ENCODE measurements at places on chromosomes 2 and 18. TPM values are rescaled to one million over a fixed set of nuclear protein-coding genes. Genes with fewer than 3 reads are reported as not detected.

- DNase-seq, result peak; percentile 40
- no peaks in the 10 kb centered on the region for H3K36me3 ChIP-seq
- peak overlapping the region; percentile 98 for H3K27ac ChIP-seq
- peaks cover 7% of the 10 kb centered on the region for H3K4me1 ChIP-seq
- peak overlapping the region; percentile 95 for H3K4me3 ChIP-seq
- no peaks in the 10 kb centered on the region for H3K27me3 ChIP-seq
These were observed 511 bp downstream of the MOB4 start for GRCh38 chr2:197516393-197516761.

DNA sequence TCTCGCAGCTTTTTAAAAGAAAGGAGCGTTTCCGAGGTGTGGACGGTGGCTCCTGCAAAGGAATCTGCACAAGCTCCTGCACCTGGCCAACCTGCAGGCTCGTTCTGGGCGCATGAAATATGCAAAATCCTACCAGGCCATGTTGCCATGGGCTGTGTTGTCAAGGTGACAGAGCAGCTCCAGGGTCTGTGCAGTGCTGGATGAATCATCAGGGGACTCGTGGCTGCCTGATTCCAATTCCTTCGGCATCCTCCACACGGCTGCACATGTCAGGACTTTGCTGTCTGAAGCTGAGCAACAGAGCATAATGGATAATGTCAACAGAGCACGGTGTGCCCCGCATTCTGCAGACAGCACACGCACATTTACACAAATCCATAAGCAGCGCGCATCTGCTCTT is 120.5 kb downstream of the EIPR1 start:
- no peak overlapping the region for H3K4me3 ChIP-seq
- no peak for DNase-seq
- H3K4me1 ChIP-seq, result peaks cover 16% of the 10 kb centered on the region
- no peak overlapping the region for H3K27ac ChIP-seq

DNA sequence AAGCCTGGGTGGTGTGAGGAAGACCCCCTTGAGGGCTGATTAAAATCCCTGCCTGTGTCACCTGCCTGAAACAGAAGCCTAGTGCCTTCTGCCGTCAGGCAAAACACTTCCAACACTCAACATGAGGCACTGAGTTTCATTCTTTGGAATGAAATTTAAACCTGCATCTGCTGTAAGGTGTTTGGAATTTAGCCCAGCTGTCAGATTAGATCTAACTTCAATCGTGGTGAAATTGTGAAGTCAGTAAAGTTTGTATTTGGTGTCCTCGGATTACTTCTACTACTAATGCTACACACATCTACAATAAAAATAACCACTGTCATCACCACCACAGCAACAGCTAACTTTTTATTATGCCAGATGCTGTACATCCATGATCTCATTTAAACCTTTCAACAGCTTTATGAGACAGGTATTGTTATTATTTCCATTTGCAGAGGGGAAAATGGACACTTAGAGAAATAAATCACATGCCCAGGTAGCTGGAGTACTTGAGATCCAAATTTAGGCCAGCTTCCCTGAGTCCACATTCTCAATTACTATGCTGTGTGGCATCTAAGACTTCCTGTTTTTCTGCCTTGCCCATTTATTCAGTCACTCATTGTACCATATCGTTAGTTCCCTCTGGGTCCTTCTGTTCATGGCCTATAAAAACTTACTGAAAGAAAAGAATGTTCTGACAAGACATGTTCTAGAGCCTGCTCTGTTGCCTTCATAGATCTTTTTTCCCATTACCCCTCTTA is 98.2 kb upstream of the GCFC2 start:
- no peaks in the 10 kb centered on the region for H3K27me3 ChIP-seq
- no peak overlapping the region for H3K4me3 ChIP-seq
- DNase-seq, result no peak
- no peaks in the 10 kb centered on the region for H3K4me1 ChIP-seq
- H3K27ac ChIP-seq, result no peak overlapping the region

The RBM44 gene
- total RNA-seq, result 0.89 TPM

The ANXA4 gene
- total RNA-seq, result 101 TPM

GRCh38 chr2:143891879-143892308 is 628.0 kb downstream of the ZEB2 start:
- no peak overlapping the region for H3K27ac ChIP-seq
- no peak overlapping the region for H3K4me3 ChIP-seq
- no peaks in the 10 kb centered on the region for H3K36me3 ChIP-seq
- no peak for DNase-seq

The FAM110C gene
- total RNA-seq, result 14.2 TPM

The SRD5A2 gene
- not detected for total RNA-seq

DNA sequence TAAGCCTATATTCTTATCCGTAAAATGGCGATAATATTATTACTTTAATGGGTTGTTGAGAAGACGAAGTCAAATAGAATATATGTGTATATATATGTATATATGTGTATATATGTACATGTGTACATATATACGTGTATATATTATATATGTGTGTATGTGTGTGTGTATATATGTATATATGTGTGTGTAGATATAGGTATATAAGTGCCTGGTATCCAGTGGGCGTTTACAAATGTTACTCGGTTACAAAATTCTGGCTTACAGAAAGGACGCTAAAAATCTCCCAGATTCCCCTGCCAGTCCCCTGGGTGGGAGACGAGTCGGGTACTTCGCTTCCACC is 295 bp upstream of the MTX2 start:
- H3K4me3 ChIP-seq, result peak overlapping the region; percentile 82
- no peaks in the 10 kb centered on the region for H3K36me3 ChIP-seq
- peak overlapping the region; percentile 91 for H3K27ac ChIP-seq
- H3K4me1 ChIP-seq, result peaks cover 18% of the 10 kb centered on the region
- no peak for DNase-seq

DNA sequence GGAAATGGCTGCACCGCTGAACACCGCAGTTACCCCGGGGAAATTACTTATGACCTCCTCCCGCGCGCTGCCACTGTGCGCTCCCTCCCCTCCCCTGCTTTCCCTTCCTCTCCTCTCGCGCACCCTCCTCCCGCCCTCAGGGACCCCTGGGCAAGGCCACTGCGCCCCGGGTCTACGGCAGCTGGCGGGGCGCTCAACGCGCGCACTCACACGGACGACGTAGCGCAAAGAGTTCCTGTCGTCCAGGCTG is 7.9 kb downstream of the ALPP start:
- DNase-seq, result no peak
- H3K27ac ChIP-seq, result no peak overlapping the region
- peaks cover 5% of the 10 kb centered on the region for H3K4me1 ChIP-seq
- no peaks in the 10 kb centered on the region for H3K36me3 ChIP-seq

GRCh38 chr2:149000158-149000938 is 38.2 kb upstream of the LYPD6B start:
- no peak overlapping the region for H3K27ac ChIP-seq
- H3K36me3 ChIP-seq, result no peaks in the 10 kb centered on the region
- no peaks in the 10 kb centered on the region for H3K4me1 ChIP-seq
- DNase-seq, result no peak
- no peak overlapping the region for H3K4me3 ChIP-seq
- no peaks in the 10 kb centered on the region for H3K27me3 ChIP-seq

The AKAIN1 gene
- total RNA-seq, result not detected

DNA sequence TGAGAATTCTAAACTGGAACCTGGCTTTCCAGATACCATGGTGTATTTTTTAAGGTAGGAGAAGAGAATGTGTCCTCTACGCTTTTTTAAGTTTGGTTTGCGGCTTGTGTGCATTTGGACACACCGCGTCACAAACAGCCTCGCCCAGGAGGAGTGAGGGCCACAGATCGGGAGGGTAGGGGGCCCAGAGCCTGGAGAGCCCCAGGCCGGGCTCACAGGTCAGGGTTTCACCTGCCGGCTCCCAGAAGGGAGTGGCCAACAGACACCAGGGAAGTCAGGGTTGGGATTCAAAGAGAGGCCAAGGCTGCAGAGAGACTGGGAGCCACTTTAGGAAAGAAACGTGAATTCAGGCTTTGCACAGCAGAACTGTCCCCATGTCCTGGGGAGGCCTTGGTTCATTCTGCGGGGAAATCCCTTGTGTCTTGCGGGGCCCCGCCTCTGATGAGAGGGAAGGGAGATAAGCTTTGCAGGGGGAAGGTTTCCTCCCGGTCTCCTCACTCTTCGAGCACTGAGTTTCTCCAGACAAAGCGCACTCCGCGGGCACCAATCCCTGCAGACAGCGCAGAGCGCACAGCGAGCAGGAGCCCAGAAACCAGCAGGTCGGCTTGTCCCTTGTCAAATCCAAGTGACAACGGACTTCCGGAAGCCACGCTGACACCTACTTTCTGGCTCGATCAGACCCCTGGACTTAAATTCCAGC is 2.0 kb upstream of the TUBB6 start:
- H3K27ac ChIP-seq, result no peak overlapping the region
- H3K4me1 ChIP-seq, result peaks cover 25% of the 10 kb centered on the region
- no peak overlapping the region for H3K4me3 ChIP-seq
- no peaks in the 10 kb centered on the region for H3K36me3 ChIP-seq
- DNase-seq, result no peak

The PLEKHH2 gene
- total RNA-seq, result 29.8 TPM

- H3K4me1 ChIP-seq, result no peaks in the 10 kb centered on the region
- no peak overlapping the region for H3K27ac ChIP-seq
- no peaks in the 10 kb centered on the region for H3K27me3 ChIP-seq
- no peak for DNase-seq
These were observed 41.8 kb upstream of the LCLAT1 start for GRCh38 chr2:30405260-30405605.

The MGAT4A gene
- total RNA-seq, result 59.6 TPM

The CNDP1 gene
- 0.25 TPM for total RNA-seq

GRCh38 chr18:57585421-57585820 is 1.1 kb downstream of the FECH start:
- H3K4me1 ChIP-seq, result peaks cover 8% of the 10 kb centered on the region
- H3K36me3 ChIP-seq, result no peaks in the 10 kb centered on the region
- H3K27me3 ChIP-seq, result no peaks in the 10 kb centered on the region
- H3K4me3 ChIP-seq, result peak overlapping the region; percentile 90
- H3K27ac ChIP-seq, result no peak overlapping the region
- no peak for DNase-seq

The GATA6 gene
- 18.9 TPM for total RNA-seq

- H3K27me3 ChIP-seq, result no peaks in the 10 kb centered on the region
- no peaks in the 10 kb centered on the region for H3K4me1 ChIP-seq
- no peak for DNase-seq
- H3K4me3 ChIP-seq, result no peak overlapping the region
- H3K27ac ChIP-seq, result no peak overlapping the region
These were observed 71.2 kb upstream of the CNTNAP5 start for GRCh38 chr2:123953846-123954245.

DNA sequence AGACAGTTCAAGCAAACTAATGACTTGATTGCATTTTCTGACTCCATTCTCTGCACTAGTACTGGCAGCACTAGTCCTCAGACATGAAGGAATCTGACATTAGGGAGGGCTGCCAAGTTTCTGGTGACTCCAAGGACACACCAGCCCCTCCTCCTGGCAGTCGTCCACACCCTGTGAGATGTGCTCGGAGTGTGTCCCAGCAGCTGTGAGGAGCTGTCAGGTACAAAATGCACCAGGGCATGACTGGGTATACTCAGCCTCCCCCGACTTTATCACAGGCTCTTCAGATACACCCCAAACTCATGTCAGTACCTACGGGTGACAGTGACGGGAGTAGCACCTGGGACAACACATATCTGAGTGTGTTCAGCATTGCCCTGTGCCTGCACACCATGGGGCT is 43.1 kb downstream of the EDAR start:
- H3K27ac ChIP-seq, result no peak overlapping the region
- H3K36me3 ChIP-seq, result no peaks in the 10 kb centered on the region
- no peaks in the 10 kb centered on the region for H3K27me3 ChIP-seq
- no peaks in the 10 kb centered on the region for H3K4me1 ChIP-seq

GRCh38 chr2:147385600-147385999 is 459.2 kb upstream of the ACVR2A start:
- DNase-seq, result no peak
- no peaks in the 10 kb centered on the region for H3K4me1 ChIP-seq
- no peaks in the 10 kb centered on the region for H3K27me3 ChIP-seq
- H3K4me3 ChIP-seq, result no peak overlapping the region
- no peak overlapping the region for H3K27ac ChIP-seq
- no peaks in the 10 kb centered on the region for H3K36me3 ChIP-seq

GRCh38 chr18:7568426-7568825 is 1.3 kb downstream of the PTPRM start:
- H3K4me1 ChIP-seq, result peaks cover 20% of the 10 kb centered on the region
- peak overlapping the region; percentile 82 for H3K27ac ChIP-seq
- H3K4me3 ChIP-seq, result peak overlapping the region; percentile 95
- H3K27me3 ChIP-seq, result no peaks in the 10 kb centered on the region
- peak; percentile 60 for DNase-seq

The IL36RN gene
- total RNA-seq, result not detected

DNA sequence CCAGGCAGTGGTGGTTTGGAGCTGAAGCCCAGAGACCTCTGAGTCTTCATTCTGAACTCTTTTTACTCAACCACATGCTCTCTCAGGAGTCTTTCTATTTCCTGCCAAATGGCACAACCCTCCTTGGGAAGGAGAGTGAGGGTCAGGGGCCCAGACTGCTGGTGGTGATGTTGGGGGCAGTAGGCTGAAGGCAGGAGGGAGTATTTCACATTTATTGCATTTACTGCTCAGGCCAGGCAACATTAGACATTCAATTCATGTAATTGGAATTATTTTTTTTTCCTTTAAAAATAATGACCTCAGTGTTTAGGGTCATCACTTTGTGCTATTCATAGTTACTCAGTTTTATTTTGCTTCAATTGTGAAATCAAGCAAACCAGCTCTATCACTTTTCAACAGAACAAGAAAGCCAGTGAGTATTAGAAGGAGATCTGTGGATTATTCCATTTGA is 311.3 kb upstream of the NT5C1B start:
- H3K36me3 ChIP-seq, result no peaks in the 10 kb centered on the region
- H3K4me3 ChIP-seq, result no peak overlapping the region
- H3K4me1 ChIP-seq, result peaks cover 7% of the 10 kb centered on the region
- H3K27me3 ChIP-seq, result no peaks in the 10 kb centered on the region

The IL1R2 gene
- total RNA-seq, result 3.8 TPM

DNA sequence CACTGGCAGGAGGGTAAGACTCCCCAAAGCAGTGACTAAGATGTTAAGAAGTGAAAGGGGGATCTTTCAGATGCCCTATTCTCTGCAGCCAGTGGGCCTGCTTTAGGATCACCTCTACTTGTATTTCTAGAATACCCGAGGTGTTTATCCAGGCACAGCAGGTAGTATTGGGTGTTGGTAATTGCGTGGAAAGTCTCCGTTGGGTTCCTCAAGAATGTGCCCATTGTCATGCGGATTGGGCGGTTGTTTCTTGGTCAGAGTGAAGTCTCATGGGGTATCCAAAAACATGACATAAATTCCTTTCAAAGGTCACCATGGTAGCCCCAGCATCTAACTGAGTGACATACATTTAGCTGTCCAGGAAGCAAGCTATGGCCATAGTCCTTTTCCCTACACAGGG is 308.8 kb downstream of the RPIA start:
- no peak overlapping the region for H3K27ac ChIP-seq
- H3K4me1 ChIP-seq, result no peaks in the 10 kb centered on the region
- H3K27me3 ChIP-seq, result no peaks in the 10 kb centered on the region
- H3K36me3 ChIP-seq, result no peaks in the 10 kb centered on the region
- no peak for DNase-seq

The NR4A2 gene
- total RNA-seq, result 4.2 TPM

DNA sequence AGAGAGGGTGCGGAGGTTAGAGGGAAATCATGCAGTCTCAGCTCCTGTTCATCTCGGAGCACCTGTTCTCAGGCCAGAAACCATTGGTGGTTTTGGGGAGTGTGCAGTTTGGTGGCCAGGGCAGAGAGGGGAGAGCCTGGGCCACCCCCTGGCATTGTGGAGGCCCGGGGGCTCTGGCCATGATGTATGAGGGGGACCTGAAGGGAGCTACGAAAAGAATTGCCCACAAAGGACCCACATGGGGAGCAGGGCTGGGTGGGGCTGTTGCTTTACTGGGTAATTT is 87.7 kb downstream of the DGKD start:
- no peaks in the 10 kb centered on the region for H3K4me1 ChIP-seq
- no peaks in the 10 kb centered on the region for H3K27me3 ChIP-seq
- H3K4me3 ChIP-seq, result no peak overlapping the region
- no peak overlapping the region for H3K27ac ChIP-seq
- peaks cover 10% of the 10 kb centered on the region for H3K36me3 ChIP-seq

The PIEZO2 gene
- 13.8 TPM for total RNA-seq

Measured in thyroid gland (tissue), 4 donors.